ENCODE measurements at places on chromosomes 16 and 17.
A peak's percentile ranks its signal among the peaks of the same experiment; 100 is the strongest.

DNA sequence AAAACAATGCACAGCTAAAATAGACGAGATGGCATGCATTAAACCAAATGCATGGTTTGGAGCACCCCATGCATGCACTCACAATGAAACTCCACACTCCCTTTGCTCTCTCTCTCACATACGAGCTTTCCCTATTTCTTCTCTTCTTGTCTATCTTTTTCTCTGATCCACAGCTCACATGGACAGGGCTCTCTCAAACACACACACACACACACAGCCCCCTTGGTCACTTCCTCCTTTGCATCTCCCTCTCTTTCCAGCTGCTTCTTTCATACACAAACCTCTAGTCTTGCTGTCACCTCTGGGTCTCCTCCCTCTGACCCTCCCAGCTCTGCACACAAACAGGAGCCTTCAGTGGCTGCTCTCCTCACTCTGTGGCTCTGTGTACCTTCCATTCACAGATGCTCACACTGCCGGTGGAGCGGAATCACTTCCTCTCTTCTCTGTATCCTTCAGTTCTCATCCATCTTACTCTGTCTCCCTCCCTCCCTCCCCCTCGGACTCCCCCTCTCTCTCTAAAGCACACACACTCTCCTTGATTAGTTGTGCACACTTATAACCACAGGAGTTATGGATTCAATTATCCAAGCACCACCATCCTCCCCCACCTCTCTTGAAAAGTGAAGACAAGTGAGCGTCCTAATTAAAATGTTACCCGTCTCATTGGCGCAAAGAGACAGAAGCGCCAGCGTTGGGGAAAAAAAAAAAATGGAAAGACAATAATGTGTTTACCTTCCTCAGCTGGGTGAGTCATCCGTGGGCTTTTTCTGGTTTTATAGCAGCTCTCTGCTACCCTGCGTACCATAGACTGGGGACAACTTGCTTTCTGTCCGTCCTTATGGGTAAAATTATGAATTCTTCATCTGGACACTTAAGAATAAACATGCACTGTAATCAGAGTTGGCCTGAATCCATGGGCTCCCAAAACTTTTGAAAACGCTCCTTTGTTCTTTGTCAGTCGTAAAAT lies 90.8 kb downstream of the SHISA6 start:
- DNase-seq = no peak

DNA sequence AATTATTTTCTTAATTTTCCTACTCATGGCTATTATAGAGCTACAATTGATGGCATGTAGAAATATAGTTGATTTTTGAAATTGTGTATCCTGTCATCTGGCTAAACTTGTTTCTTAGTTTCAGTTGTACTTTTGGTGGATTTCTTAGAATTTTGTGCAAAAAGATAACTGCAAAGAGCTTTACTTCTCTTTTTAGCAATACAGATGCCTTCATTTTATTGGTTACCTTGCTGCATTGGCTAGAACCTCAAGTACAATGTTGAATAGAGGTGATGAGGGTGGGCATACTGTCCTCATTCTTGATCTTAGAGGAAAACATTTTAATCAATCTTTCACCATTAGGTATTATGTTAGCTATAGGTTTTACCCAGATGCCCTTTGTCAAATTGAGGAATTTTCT lies 67.9 kb downstream of the METRNL start:
- DNase-seq = no peak

DNA sequence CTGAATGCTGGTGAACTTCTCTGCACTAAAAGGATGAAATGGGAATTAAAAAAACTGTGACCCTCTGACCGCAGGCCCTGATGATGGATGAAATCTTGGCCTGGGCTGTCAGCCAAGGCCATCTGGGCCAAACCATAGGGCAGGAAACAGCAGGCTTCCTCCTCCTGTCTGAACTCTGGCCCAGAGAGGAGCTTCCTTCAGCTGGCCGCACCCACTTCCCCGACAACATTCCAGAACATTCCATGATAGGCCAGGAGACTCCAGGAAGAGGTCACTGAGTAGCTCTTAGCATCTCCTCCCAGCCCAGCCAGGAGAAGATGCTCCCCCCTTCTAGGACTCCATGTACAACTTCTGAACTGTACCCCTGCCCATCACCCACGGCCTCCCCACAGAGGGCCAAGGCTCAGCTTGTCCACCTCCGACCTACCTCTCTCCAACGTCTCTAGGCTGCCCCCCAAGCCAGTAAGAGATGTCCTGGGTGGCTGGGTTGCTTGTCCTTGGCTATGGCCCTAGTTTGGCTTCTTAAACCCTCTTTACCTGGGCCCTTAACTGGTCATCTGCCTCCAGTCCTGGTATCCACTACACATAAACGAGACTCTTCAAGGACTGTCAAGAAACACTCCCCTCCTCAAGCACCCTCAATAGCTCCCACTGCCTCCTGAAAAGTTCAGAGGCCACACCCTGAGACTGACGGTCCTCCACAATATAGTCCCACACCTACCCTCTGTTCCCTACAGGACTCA lies 1.7 kb downstream of the RPH3AL start:
- no peak for DNase-seq

DNA sequence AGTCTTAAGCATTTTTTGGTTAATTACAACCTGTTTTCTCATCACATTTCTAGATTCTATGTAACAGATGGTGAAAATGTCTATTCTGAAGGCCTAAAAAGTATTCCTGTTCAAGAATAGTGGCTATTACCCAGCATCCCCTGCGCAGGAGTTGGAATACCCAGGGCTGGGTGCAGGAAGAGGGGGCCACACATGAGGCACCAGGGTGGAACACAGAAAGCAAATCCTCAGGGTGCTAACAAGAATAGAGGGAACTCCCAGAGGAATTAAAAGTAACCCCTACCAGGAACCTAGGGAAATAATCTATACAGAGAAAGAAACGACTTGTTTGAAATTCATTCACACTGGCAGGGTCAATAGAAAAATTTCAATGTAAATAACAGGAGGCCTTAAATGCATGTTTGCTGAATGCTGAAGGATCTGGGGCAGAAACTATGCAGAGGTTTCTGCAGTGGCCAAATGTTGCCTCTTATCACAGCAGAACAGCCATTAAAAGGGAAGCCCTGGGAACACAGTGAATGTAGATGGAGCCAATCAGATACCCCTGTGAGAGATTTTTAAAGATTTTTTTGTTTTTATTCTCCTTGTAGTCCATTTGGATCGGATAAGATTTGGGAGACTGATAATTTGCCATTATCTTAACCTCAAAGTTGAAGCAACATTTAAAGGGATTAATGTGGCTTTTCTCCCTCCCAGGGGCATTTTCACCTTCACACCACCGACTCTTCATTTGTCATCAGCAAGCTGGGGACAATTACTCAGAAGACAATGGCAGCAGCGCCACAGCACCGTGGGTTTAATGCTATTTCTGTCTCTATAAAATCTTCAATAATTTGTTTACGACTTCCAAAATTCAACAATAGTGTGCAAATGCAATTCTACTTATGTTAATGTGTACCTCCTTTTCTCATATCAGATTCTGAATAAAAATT lies 196.0 kb upstream of the PSMD7 start:
- DNase-seq = no peak

GRCh38 chr16:52293204-52293603 lies 253.7 kb downstream of the TOX3 start:
- DNase-seq = no peak

DNA sequence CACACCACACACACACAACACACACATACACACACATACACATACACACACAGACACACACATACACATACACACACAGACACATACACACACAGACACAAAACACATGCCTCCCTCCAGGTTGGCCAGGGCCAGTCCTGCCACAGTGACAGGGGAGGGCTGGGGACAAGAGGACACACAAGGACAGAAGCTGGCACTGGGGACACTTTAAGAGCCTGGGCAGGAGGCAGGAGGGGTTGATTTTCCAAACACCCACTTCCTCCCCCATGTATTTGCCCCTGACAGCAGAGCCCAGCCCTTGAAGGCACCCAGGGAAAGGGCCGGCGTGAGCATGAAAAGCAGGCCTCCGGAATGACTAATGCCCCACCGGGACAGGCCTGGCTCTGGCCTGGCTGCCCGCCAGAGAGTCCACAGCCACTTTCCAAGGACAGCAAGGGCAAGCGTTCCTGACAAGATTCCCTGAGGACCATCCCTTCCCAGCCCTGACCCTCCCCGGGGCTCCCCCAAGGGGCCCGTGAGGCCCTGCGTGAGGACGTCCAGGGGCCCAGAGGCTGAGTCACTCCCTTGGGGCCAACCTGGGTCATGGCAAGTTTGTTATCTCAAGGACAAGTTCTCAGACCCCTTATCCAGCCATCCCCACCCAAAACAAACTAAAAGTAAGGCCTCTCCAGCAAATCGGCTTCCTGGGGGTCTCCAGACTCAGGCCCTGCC lies 235.6 kb downstream of the ZNF423 start:
- peak; percentile 35 for DNase-seq

DNA sequence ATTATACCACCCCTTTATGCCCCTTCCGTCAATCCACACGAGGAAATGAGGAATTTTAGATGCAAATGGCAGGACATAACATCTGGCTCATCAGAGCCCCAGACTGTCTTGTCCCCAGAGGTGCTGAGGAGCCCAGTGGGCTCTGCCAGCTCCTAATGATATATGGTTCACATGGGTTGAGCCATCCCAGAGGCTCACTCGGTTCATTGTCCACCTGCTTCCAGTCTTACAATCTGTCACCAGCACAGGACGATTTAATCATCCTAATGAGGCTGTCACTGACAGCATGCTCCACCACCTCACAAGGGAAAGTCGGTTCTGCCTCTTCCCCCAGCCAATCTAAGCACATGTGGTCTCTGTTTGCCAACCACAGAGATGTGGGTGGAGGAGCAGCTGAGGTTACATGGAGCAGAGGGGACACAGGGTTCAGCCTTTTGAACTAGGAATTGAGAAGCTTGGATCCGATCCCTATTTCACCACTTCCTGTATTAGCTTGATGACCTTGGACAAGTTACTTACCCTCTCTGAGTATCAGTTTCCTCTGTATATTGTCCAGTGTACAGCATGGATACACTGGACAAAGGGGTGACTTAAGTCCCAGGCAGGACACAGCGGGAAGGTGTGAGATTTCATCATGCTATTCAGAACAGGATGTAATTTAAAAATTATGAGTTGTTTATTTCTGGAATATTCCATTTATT lies 27.0 kb upstream of the DHX8 start:
- DNase-seq = no peak

DNA sequence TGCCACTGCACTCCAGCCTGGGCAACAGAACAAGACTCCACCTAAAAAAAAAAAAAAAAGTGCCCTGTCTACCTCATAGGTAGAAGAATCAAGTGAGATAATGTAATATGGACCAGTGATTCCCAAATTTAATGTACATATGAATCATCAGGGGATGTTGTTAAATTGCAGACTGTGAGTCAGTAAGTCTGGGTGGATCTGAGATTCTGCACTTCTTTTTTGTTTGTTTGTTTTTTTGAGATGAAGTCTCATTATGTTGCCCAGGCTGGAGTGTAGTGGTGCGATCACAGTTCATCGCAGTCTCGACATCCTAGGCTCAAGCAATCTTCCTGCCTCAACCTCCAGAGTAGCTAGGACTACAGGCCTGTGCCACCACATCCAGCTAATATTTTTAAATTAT lies 31.6 kb downstream of the HOXB1 start:
- DNase-seq = no peak

GRCh38 chr16:57505169-57505568 lies 18.9 kb upstream of the DOK4 start:
- no peak for DNase-seq

DNA sequence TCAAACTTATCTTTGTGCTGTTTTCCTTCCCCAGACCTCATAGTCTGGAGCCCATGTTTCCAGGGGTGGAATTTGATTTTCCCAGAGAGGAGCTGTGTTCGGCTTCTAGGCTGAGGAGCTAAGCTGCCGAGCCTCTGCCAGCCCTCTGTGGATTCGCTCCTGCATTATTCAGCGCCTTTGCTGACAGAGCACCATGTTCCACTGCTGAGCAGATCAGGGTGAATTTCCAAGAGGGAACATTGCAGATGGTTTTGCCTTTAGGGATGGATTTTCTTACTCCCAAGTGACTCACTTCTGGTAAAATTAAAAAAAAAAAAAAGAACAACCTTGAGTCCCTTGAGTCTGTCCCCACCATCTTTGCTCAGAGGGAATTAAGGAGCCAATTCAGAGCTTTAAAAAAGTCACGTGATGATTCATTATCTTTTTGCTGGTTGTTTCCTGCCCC lies 229.5 kb downstream of the PRKCA start:
- no peak for DNase-seq

DNA sequence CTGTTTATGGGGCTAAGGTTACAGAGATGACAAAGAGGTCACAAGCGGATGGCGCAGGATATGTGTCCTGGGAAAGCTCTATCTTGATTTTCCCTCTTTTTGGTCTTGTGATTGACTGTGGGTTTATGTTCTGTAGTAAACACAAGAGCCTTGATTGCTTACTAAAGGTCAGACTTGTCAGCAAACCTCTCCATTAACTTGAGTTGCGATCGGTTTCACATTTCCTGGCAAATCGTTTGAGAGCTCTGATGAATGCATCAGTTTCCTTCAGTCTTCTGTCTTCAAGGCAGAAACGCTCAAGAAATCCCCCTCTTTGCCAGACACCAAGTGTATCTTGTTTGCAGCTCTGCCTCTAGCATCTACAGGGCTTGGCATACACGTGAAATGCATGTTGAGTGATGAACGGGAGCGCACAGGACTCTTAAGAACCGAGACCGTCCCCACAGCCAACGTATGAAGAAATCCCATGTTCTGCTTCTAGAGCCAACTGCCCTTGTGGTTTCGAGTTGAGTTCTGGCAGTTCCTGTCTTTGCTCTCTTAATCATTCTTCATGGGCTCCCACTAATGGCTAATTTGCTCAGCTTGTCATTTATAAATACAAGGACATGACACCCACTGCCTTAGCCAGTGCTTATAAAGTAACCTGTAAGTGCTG lies 143.3 kb downstream of the PITPNC1 start:
- no peak for DNase-seq

Data from astrocyte of the cerebellum (primary cell).